ENCODE measurements at places on chromosomes 6 and 20. TPM values are rescaled to one million over a fixed set of nuclear protein-coding genes. Genes with fewer than 3 reads are reported as not detected.

PAK5 gene
- total RNA-seq: not detected

PPP1R14C gene
- total RNA-seq: 0.44 TPM

BCAS1 gene
- total RNA-seq: 0.10 TPM

DLL1 gene
- total RNA-seq: 4.0 TPM

GLP1R gene
- 0.56 TPM for total RNA-seq

SLA2 gene
- 70.6 TPM for total RNA-seq

TRAPPC3L gene
- total RNA-seq: not detected

ABCC10 gene
- total RNA-seq: 22.9 TPM

MICB gene
- total RNA-seq: 17.7 TPM

STMND1 gene
- not detected for total RNA-seq

KCNK5 gene
- total RNA-seq: 19.6 TPM

DEF6 gene
- total RNA-seq: 74.3 TPM

SLC35B3 gene
- total RNA-seq: 9.9 TPM

FOXA2 gene
- total RNA-seq: not detected

FRK gene
- total RNA-seq: 0.06 TPM

VNN1 gene
- not detected for total RNA-seq

FAM217A gene
- total RNA-seq: not detected

NT5E gene
- total RNA-seq: 9.9 TPM

TXLNB gene
- 0.19 TPM for total RNA-seq

ESR1 gene
- total RNA-seq: 1.1 TPM

Data from activated naive CD8-positive, alpha-beta T cell treated with anti-CD3 and anti-CD28 coated beads for 36 hours (primary cell).